ENCODE measurements at places on chromosomes 3 and 15.
A peak's percentile ranks its signal among the peaks of the same experiment; 100 is the strongest.

DNA sequence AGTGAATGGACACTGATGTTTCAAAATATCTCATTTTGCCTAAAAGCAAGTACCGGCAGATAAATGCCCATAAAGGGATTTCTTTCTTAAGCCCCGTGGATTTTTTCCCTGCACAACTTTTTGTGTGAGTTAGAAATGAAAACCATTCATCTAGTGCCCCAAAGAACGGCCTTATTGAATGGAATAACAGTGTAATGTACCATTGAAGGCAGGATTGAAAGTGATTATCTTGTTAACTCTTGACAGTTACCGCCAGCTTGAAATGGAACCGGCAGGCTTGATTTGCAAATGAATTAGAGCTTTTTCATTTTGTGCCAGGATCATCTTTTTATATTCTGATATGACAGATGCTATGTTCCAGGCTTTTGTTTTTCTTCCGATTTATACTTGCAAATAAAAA is 162.2 kb downstream of the RSRC1 start:
- DNase-seq = no peak

- no peak for DNase-seq
Observed at GRCh38 chr3:159821110-159821509, 167.5 kb upstream of the IL12A start.

DNA sequence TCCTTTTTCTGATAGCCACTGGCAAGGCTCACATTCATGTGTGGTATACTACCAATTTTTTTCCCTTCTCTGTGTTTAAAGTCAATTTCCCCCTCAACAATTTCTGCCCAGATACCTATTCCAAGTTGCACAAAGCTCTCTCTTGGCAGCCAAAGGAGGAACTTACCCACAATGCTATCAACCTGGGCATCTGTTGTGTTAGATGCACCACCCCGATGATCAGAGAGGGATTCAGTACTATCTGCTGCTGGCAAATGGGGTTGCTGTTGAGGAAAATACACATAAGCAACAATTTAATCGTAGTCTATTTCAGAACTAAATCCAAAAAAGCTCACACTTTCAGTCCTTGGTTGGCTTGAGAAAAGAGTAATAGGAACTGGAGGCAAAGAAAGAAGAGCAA is 46.1 kb downstream of the AAGAB start:
- no peak for DNase-seq

GRCh38 chr3:79041621-79042020 is 726.2 kb downstream of the ROBO1 start:
- no peak for DNase-seq

DNA sequence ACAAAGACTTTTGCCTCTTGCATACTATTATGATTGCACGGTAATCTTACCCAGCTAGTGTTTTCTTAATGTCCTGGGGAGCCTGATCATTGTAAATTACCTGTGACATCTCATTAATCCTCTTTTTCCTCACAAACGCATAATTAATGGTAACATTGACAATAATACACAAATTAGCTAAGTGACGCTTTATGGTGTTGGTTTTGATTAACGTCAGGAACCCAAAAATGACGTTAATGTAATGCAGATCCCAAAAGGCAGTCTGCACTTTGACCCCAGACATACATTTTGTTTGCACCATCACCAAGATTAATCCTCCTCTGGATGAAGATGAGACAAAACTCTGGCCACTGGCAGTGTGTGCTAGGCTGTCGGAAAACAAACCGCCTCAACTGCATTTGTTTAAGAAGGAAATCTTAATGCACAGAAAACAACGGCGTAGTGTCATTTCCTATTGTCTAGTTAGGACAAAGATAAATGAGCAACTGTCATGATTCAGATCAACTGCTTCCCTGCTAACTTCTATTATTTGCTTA is 83.9 kb upstream of the CDIN1 start:
- no peak for DNase-seq

DNA sequence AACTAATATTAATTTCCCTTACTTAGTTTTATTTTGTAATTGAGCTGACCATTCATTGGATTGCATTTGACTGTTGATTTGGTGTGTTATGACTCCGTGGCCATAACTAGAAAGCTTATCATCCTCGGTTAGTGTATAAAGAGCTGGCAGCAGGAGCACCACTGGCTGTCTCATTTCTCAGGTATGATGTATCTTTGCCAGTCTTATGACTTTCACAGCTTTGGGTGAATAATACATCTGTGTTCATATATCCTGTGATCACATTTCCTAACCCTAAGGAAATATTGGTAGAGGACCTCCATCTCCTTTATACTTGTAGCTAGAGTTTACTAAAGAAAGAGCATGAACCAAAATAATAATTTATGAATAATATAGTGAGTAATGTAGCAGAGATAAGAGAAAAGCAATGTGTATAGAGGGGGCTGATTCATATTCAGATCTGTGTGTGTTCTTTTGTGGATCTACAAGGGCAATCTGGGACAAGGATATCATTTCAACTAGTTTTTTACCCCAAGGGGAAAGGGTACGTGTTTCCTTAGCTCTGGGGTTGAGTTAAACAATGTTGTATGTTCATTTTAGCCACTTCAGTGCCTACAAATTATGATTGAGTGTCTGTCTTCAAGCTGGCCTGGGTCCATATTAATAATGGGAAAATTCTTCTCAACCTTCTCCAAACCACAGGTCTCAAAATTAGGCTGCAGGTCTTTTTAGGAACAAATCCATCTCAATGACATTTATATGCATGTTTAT is 901.7 kb downstream of the NTRK3 start:
- DNase-seq = no peak

GRCh38 chr3:170697908-170698307 is 112.0 kb upstream of the SLC7A14 start:
- no peak for DNase-seq

- no peak for DNase-seq
Observed at GRCh38 chr3:108486338-108486737, 24.1 kb downstream of the MYH15 start.

GRCh38 chr3:146342989-146343388 is 92.1 kb upstream of the PLSCR4 start:
- DNase-seq = no peak

DNA sequence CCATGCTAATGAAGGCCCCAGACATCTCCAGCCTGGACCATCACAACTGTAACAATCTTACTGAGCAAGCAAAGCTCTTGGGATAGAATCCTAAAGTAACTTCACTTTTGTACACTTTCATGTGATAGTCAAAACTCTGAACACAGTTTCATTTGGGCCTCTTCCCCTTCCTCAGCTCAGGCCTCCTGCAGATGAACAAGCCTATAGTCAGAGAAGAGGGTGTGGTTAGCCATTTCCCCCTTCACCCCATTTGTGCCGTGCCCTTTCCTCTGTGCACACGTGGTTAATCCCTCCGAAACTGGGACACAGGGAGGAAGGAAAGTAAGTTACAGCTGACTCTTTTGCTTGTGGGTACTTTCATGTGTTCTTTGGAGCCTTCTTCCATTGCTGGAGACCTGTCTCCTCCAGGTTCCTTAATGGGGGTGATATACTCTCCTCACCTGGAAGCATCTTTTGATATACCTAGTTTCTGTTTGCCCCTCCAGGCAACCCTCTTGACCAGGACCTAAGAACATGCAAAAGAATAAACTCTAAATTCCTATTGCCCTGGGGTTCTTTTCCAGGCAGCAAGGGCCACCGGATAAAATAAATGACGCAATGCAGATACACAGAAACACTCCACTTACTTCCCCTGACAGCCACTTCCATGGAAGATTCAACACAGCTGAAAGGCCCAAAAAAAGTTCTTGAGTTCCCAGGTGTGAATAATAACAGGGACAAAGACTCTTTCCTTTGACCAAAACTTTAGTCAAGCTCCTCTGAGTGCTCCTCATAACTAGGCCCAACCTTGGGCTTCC is 29.6 kb upstream of the CSTA start:
- DNase-seq = no peak

DNA sequence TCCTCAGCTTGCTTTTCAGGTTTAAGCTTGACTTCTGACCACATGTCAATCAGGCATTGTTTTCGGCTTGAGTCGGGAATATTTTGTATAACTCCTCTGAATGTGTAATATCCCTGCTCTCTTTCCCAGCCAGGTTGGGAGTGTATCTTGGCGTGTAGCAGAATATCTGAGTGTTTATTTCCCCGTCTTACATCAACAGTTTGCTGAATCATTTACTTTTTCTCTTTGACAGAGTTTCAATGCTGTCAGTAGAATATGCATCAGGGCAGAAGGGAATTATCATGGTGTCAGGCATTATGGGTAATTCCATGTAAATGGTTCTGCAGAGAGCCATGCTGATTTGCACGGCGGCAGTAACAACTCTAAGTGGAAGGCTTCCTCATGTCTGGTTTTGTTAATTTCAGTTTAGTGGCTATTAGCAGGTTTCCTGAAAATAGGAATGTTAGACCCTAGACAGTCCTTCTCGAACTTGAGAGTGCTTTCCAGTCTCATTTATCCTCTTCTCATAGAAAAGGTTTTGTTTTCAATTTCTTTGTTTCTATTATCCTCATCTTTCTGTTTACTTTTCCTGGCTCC is 566.3 kb downstream of the AGBL1 start:
- no peak for DNase-seq

- no peak for DNase-seq
Observed at GRCh38 chr3:139470199-139470598, 6.1 kb downstream of the RBP2 start.

DNA sequence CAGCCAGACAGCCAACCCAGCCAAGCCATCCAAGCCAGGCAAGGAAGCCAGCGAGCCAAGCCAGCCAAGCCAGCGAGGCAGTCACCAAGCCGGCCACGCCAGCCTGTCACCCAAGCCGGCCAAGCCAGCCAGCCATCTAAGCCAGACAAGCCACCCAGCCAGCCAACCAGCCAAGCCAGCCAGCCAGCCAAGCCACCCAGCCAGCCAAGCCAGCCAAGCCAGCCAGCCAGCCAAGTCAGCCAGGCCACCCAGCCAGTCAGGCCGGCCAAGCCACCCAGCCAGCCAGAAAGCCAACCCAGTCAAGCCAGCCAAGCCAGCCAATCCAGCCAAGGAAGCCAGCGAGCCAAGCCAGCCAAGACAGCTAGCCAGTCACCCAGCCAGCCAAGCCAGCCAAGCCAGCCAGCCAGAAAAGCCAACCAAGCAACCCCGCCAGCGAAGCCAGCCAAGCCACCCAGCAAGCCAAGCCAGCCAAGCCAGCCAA is 201.2 kb downstream of the GOLGA6L6 start:
- no peak for DNase-seq

- DNase-seq = no peak
Observed at GRCh38 chr3:136995652-136996051, 37.9 kb downstream of the IL20RB start.

DNA sequence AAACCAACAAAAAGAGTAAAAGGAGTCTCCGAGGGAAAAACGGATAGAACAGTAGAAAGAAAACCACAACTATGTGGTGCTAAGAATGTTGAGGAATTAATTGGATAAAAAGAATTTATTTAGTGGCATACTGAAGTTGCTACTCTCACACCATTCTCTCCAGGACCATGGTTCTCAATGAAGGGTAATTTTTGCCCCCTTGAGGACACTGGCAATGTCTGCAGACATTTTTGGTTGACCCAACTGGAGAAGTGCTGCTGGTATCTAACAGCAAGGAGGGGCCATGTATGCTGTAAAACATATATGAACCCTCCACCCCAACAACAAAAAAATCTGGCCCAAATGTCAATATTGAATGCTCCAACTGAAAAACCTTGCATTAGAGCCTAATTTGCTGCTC is 85.9 kb upstream of the CSPG5 start:
- no peak for DNase-seq

GRCh38 chr3:157530637-157531300 is 27.6 kb upstream of the VEPH1 start:
- DNase-seq = no peak

- no peak for DNase-seq
Observed at GRCh38 chr15:68632101-68632500, 53.3 kb downstream of the CORO2B start.

DNA sequence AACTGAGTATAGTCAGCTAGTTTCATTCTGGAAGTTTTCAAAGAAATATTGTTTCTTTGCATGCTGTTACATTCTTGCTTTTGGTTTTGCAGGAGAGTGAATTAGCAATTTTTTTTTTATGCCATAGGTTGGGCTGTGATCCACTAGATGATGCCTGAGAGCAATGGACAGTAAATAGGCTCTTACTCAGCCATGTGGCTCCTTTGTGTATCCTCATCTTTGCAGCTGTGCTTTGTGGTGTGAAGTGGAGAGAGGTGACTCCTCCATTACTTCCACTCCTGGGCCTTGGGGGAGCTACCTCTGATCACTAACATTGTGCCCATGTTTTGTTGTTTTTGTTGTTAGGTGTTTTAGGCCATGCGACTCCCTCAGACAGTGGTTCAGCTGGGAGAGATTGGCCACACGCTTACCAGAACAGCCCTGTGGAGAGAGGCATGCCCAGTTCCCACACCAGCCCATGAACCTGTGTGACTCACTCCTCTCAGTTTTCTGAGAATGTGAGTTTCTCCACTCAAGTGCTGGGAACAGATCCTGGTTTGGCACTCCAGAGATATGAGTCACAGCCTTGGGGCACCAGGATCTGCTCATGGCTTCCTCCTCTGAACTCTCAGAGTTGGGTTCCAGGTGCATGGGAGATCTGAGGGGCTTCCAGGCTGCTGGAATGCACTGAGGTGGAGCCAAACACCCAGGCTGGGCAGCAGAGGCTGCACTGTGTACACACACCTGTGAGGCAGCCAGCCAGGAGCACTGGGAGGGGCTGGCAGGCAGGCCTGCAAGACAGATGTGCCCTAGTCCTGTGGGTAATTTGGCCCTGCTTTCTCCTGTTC is 785.3 kb downstream of the ROBO2 start:
- peak; percentile 27 for DNase-seq

GRCh38 chr15:36814105-36814504 is 234.7 kb downstream of the CDIN1 start:
- no peak for DNase-seq

- no peak for DNase-seq
Observed at GRCh38 chr3:57173687-57174086, 8.5 kb upstream of the IL17RD start.

DNA sequence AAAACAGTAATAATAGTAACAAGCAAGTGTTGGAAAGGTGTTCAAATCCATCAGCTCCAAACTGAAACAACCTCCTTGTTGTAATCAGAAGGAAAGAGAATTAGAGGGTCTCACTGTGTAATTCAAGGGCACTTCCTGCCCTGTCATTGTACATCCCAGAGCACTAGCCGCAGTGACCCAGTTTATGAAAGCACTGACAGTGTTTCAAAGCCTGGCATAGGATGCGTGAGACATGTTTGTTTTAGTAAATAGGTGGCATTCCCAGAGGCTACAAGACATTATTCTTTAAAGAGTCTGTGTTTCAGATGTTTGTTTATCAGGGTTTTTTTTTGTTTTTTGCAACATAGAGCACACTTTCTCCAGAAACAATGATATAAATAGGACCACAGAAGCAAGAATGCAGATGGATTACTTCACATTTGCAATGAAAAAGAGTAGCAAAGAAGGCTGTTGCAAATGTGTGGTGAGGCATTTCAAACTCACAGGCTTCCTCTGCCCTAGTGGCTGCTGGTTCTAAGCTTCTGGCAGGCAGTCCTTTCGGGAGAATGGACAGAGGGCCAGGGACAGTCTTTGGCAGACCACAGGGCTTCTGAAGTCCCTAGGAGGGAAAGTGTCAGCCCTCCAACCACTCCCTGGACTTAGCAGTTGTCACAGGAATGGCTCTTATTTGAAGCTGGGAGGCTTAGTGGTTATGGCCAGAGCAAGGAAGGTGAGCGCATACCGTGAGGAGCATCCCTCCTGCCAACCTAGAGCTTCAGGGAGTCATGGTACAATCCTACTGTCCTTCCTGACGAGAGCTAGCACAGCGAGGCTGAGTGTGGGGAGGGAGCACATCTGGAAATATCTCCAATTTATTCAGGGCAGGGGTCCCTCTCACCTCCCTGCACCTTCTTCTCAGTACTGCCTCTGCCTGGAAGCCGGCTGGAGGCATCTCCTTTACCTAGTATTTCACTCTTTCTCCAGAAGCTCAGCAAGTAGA is 31.4 kb upstream of the TIPARP start:
- no peak for DNase-seq

- DNase-seq = no peak
Observed at GRCh38 chr3:129122412-129123011, 908 bp upstream of the RAB43 start.
